ENCODE measurements at places on chromosomes 1 and 21.

DNA sequence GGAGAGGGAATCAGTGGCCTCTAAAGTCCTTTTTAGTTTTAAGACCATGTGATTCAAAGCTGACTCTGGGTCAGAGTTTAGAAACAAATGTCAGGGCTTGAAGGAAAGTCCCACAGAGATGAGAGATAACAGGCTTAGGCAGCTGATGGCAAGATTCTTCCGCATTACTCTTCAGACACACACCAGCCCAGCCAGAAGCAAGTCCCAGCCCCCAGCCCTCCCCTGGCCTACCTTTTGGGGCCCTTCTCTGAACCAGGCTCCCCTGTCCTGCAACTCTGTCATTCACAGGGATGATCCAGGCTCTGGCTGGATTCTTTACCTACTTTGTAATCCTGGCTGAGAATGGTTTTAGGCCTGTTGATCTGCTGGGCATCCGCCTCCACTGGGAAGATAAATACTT lies 13.1 kb upstream of the CASQ1 start:
- DNase-seq, result no peak

DNA sequence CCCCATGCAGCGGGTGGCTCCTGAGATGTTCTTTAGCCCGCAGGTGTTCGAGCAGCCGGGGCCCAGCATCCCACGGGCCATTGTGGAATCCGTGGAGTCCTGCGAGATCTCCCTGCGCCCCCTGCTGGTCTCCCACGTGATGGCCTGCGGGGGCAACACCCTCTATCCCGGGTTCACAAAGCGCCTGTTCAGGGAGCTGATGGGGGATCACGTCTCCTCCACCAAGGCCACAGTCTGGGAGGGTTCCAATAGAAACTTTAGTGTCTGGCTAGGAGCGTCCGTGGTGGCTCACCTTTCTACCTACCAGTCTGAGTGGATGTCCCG lies 71.0 kb downstream of the ACTL8 start:
- peak; percentile 60 for DNase-seq

DNA sequence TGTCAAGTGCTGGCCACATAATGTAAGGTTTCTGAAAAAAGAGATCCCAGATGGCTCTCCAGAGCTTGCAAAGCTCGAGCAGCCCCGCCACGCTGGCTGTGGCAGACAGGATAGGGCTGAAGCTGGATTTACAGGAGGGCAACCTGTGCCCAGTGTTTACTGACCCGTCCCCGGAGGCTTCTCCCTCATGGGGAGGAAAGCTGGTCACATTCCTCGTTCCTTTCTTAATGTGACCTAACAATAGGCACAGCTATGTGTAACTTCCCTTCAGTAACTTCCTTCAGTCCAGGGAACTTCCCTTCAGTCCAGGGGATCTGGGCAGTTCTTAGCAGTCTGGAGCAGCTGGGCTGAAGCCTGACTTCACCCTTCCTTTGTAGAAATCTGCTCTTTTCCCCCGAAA lies 7.7 kb downstream of the SLFNL1 start:
- DNase-seq, result peak; percentile 86

- DNase-seq, result no peak
Observed at GRCh38 chr21:17050646-17051045, 462.2 kb upstream of the CXADR start.

GRCh38 chr1:94783342-94784189 lies 36.6 kb upstream of the SLC44A3 start:
- no peak for DNase-seq

DNA sequence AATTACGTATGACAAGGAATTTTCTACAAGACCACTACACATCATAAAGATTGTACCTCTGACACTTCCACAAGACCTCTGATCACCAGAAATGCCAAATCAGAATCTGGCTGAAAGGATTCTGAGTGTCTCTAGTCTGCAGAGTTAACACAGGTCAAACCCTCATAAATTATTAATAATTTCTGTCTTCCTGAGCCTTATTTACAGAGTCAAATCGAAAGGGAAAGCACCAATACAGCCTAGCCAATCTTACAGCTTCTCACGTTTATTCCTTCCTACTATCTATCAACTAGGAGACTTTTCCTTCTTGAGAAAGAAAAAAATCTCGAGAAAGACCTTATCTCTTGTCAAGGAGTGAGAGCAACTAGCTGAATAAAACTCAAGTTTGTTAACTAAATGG lies 2151.6 kb downstream of the MRPL39 start:
- no peak for DNase-seq

DNA sequence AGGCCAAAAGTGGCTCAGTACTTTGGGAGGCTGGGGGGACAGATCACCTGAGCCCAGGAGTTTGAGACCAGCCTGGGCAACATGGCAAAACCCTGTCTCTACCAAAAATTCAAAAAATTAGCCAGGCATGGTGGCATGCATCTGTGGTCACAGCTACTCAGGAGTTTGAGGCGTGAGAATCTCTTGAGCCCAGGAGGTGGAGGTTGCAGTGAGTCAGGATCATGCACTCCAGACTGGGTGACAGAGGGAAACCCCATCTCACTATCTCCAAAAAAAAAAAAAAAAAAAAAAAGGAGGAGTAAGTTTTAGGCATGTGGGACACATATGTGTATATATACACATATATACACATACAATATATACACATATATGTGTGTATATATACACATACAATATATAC lies 165.3 kb upstream of the DPYD start:
- DNase-seq, result no peak

DNA sequence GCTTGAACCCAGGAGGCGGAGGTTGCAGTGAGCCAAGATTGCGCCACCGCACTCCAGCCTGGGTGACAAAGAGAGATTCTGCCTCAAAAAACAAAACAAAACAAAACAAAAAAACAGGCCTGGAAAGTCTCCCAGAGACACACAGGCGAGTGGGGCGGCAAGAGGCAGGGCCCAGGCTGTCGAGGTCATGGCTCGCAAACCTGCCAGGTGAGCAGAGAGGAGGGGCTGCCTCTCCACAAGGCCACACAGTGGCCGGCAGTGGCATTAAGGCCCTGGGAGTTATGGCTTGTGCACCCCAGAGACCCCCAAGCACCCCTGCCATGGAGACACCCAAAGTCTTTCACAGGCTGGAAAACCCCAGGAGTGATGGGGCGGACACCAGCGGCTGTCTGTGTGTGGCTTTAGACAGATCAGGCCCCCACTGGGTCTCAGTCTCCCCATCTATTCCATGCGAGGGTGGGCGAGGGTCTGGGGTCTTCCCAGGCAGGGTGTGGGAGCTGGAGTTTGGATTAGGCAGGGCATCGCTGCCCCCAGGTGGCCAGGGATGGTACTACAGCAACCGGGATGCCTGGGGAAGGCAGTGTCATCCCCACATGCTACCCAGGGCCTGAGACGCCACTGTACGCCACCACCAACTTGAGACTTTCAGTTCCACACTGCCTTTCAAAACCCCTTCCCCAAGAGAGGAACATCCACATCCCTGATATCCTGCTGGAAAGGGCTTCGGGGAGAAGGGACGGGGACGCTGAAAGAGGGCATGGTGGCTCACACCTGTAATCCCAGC lies 7.3 kb upstream of the CTRC start:
- DNase-seq, result peak; percentile 82

DNA sequence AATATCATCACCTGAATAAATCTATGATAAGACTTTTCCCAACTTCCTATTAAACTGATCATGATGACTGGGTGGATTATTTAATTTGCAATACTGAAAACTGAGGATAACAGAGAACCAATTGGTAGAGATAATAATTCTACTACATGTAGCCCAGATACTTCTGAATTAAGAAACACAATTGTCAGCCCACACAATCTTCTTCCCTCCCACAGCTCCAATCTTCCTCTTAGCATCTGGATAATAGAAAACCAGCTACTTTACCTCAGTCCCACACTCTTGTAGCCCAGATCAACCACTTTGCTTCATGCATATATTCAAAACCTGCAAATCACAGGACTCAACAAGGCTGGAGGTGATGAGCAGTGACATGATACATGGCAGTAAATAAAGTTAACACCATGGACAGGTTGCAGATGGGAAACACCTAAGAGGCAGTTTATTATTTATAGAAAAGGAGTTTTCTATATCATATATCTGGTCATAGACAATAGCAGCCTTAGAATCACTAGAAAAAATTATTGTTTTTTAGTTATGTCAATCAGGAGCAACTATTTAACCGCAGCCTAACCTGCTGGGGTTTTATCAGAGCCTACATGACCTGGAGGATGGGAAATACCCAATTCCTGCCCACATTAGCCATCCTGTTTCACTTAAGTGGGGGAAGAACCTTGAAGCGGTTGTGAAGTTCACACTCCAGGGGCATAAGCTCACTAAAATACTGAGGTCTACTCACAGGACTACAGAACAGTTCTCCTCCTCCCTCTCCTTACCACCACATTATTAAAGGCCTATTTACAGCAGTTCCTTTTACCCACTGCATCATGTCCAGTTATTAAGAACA lies 16.7 kb downstream of the FRRS1 start:
- no peak for DNase-seq

DNA sequence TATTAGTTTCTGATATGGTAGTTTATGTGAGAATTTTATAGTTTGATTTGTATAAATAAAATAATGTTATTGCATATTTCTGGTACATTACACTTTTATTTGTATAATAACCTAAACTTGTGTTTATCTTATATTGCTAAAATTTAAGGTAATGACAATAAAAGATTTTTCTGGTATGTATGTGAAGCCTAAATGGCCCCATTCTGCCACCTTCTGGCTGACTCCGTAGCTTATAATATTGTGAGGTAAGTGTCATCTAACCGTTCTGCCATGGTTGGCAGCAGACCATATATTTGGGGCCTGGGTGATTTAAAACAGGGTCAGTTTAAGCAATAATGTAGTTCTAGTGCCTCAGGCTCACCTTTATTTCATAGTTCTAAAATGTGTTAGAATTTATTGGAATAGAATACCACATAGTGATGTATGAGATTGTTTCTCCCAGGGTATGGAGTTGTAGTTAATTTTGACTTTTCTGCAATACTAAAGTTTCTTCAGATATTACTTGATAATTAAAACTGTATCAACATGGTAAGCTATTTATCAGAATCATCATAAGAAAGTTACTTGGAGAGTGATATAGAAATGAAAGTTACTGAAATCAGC lies 21.2 kb upstream of the PRKACB start:
- peak; percentile 75 for DNase-seq

GRCh38 chr1:20847611-20848080 lies 60.5 kb upstream of the HP1BP3 start:
- no peak for DNase-seq

DNA sequence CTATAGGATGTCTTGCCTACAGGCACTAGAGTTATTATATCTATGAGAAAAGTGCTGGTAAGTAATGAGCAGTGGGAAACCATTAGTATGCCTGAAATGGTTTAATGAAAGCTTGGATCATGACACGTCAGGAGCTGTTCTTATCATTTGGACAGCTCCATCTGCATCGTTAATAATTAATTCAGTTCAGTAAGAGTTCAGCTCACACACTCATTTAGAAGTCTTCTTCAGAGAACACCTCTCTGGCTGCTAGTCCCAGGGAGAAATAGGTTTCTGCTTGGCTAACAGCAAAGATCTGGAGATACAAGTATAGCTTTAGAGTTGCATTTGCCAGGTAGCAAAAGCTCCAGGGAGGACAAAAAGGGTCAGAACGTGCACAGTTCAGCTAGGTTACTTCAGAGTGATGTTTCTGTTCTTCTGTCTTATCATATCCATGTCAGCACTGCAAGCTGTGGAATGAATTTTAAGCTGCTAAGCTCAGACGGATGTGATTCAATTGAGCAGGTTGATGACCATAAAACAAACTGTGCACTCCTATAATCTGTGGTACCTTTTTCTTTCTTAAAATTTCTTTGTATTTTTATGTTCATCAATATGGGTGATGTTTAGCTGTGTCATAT lies 173.6 kb downstream of the ADGRL2 start:
- no peak for DNase-seq

GRCh38 chr1:172499636-172500141 lies 33.3 kb upstream of the SUCO start:
- DNase-seq, result peak; percentile 27

DNA sequence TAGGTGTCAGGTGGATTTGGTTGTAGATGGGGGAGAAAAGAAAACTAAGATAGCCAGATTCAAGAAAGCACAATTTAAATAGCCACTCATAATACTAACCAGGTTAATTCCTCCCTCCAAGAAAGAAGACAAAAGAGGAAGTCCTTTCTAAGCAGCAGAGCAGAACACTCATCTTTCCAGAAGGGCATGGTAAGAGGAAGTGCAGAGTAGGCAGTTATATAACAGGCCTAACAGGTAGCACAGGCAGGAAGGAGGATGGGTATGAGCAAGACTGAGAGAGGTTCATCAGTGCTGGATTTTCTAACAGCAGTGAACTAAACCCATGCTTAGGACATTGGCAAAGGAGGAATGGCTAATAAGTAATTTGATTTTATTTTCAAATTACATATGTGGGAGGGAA lies 517.5 kb downstream of the PLPP3 start:
- peak; percentile 26 for DNase-seq

GRCh38 chr1:2559509-2560298 lies 3.5 kb downstream of the TNFRSF14 start:
- no peak for DNase-seq

DNA sequence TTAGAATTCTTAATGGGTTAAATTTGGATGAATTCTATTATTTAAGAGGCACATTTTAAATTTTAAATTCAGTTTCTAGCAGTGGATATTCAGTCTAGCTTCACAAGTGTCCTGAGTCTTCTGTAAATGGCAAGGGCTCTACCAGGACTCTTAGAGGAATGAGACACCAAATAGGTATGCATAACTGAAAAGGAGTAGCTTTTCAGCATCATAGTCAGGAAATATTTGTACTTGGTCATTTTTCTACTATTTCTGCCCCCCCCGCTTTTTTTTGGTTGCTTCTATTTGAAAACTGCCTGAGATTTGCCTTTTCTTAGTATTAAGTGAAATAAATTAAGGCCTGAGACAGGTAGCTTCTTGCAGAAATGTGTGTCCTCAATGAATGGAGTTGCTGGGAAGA lies 80.2 kb downstream of the MAST2 start:
- DNase-seq, result no peak

- DNase-seq, result peak; percentile 95
Observed at GRCh38 chr1:247415423-247416361, at the start of gene NLRP3. TSS of gene NLRP3 (plus strand) at chr1:247416173. CDS start at chr1:247418801, 2,628 bp downstream.

DNA sequence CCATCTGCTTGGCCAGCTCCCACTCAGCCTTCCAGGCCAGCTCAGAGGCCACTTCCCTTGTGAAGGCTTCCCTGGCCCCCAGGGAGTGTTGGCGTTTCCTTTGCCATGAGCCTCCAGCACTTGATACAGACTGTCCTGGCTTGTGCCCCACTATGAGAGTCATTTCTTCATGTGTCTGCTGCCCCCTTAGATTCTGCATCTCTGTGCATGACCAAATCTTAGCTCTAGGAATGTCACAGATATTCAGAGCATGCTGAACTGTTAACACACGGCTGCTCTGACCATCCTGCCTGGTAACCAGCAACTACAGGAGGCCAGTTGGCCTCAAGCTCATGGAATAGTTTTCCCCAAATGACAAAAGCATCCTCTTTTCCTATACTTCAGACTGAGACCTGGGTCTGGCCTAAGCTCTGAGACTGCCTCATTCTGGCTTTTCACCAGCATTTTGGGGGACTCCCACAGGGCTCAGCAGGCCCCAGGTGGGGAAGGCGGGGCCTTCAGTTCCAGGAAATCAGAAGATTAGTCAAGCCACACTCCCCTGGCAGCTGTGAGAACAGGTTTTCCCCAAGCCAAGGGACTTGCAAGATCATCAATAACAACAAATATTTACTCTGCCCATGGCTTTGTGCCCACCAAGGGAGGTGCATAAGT lies 182.6 kb upstream of the EDN2 start:
- no peak for DNase-seq

Measured in suppressor macrophage treated with lipopolysaccharide for 1 hour (primary cell).